ENCODE measurements at places on chromosomes 2 and 18. TPM values are rescaled to one million over a fixed set of nuclear protein-coding genes. Genes with fewer than 3 reads are reported as not detected.

- no peak overlapping the region for H3K4me3 ChIP-seq
- no peak for DNase-seq
- no peak overlapping the region for H3K27ac ChIP-seq
- no peaks in the 10 kb centered on the region for H3K36me3 ChIP-seq
- H3K4me1 ChIP-seq: no peaks in the 10 kb centered on the region
Observed at GRCh38 chr2:69208023-69208595, 178.9 kb downstream of the GFPT1 start.

DNA sequence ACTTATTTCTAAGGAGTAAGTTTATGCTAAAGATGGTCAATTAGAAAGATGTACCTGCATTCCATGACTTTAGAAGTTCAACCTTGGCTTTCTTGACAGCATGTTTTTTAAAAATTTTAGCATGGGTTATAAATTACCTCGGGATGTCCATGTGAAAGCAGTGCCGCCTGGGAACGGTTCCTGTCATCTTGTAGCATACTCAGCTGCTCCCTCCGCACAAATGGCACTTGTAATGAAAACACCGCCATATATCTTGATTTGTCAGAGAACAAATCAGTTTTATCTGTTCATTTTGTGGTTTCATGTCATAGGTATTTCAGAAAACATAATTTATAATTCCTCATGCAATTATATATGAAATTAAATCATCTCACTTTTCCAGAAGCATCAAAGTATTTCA is 38.3 kb downstream of the SATB2 start:
- no peaks in the 10 kb centered on the region for H3K27me3 ChIP-seq
- no peak overlapping the region for H3K4me3 ChIP-seq
- no peaks in the 10 kb centered on the region for H3K4me1 ChIP-seq
- DNase-seq: no peak
- no peak overlapping the region for H3K27ac ChIP-seq
- no peaks in the 10 kb centered on the region for H3K36me3 ChIP-seq

GRCh38 chr2:241129086-241129871 is 20.0 kb downstream of the PASK start:
- H3K27ac ChIP-seq: no peak overlapping the region
- no peak for DNase-seq
- H3K4me1 ChIP-seq: peaks cover 14% of the 10 kb centered on the region
- no peaks in the 10 kb centered on the region for H3K27me3 ChIP-seq
- no peak overlapping the region for H3K4me3 ChIP-seq

CDH20 gene
- total RNA-seq: not detected

DNA sequence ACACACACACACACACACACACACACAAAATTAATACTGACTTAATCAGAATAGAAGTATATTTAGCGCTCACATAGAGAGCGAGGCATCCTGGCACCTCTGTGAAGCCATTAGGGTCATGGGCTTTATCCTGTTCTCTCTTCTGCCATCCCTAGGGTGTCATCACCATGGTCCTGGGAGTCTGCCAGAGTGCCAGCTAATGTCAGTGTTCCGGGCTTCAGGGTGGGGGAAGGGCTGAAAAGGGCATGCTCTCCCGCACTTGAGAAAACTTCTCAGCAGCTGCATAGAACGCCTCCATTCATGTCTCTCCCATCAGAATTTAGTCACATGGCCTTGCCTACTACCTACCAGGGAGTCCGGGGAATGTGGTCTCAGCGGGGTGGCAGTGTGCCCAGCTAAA is 19.7 kb upstream of the DYNC2LI1 start:
- H3K4me1 ChIP-seq: no peaks in the 10 kb centered on the region
- no peaks in the 10 kb centered on the region for H3K36me3 ChIP-seq
- H3K4me3 ChIP-seq: no peak overlapping the region
- no peak overlapping the region for H3K27ac ChIP-seq
- H3K27me3 ChIP-seq: peaks cover 2% of the 10 kb centered on the region

DNA sequence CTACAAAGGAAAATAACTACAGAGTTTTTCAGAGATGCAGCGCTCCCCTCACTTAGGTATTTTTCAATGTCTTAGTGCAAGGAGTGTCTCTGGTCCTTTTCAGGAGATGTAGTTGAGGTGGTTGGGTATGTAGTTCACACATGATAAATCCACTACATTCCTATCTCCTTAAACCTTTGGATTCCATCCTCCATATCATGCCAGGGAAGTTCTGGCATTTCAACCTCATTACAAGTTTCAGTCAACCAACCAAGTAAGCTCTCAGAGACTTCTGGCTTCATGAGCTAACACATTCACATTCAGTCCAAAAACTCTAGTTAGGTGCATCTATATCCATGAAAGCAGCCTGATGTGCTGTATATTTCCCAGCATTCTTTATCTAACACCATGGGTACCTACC is 47.3 kb downstream of the MAP3K20 start:
- no peak overlapping the region for H3K27ac ChIP-seq
- no peak for DNase-seq
- H3K36me3 ChIP-seq: peaks cover 9% of the 10 kb centered on the region

GRCh38 chr2:33008716-33009115 is 62.0 kb downstream of the LTBP1 start:
- no peaks in the 10 kb centered on the region for H3K4me1 ChIP-seq
- H3K36me3 ChIP-seq: no peaks in the 10 kb centered on the region
- no peaks in the 10 kb centered on the region for H3K27me3 ChIP-seq
- H3K4me3 ChIP-seq: no peak overlapping the region
- H3K27ac ChIP-seq: no peak overlapping the region
- DNase-seq: no peak

GRCh38 chr2:3639653-3640052 is 18.3 kb upstream of the ALLC start:
- H3K4me3 ChIP-seq: no peak overlapping the region
- H3K27me3 ChIP-seq: no peaks in the 10 kb centered on the region
- no peak overlapping the region for H3K27ac ChIP-seq

GRCh38 chr18:9898792-9899549 is 13.2 kb downstream of the TXNDC2 start:
- H3K36me3 ChIP-seq: no peaks in the 10 kb centered on the region
- no peak overlapping the region for H3K27ac ChIP-seq
- no peak for DNase-seq
- no peak overlapping the region for H3K4me3 ChIP-seq
- peaks cover 14% of the 10 kb centered on the region for H3K4me1 ChIP-seq

MYOM1 gene
- total RNA-seq: 1.3 TPM

DNA sequence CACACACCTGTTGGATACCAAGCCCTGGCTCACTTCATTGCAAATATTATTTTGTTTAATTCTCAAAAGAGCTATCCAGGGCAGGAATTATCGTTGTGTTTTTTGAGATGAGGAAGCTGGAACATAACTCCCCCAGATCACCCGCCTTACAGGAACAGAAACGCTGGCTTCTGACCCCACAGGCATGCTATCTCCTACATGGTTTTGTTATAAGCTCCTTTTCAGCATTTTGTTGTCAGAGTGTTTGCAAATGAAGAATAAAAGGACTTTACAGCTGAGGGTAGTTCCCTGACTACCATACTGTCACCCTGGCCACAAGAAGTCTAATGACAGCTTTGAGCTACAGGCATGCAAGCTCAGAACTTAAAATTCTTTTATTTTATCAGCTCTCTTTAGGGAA is 62.0 kb upstream of the MRPS9 start:
- H3K4me3 ChIP-seq: no peak overlapping the region
- no peak for DNase-seq
- H3K27ac ChIP-seq: no peak overlapping the region
- no peaks in the 10 kb centered on the region for H3K36me3 ChIP-seq
- H3K4me1 ChIP-seq: peaks cover 9% of the 10 kb centered on the region

DNA sequence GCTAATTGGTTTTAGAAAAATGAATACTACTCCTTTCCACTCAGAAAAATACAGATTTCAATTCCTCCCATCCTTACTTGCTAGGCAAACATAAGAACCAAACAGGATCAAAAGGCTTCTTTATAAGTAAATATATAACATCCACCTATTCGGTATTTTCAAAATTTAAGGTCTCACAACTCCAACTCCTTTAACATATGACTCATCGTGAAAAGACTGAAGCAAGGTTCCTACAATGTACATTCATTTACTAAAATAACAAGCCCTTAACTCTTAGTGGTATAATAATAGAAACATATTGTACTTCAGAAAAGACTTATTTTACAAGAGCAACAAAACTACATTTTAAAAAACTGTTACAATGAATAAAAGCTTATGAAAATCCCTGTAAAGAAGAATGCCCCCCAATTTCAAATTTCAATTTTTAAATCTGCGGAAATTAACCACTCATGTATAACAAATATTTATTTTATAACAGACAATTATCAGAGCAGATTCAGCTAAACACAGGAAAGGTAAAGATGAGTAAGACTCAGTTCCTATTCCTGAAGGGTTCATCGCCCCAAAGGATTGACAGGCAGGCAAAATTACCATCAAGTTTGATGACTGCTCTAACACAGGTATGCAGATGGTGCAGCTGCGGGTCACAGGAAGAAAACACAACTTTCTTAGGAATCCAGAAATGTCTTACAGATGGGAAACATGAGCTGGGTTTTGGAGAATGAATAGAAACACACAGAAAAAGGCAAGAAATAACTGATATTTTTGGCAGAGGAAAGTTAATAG is 96.4 kb downstream of the COBLL1 start:
- peaks cover 2% of the 10 kb centered on the region for H3K27me3 ChIP-seq
- no peaks in the 10 kb centered on the region for H3K4me1 ChIP-seq
- no peak overlapping the region for H3K27ac ChIP-seq
- no peak for DNase-seq
- no peak overlapping the region for H3K4me3 ChIP-seq

DNA sequence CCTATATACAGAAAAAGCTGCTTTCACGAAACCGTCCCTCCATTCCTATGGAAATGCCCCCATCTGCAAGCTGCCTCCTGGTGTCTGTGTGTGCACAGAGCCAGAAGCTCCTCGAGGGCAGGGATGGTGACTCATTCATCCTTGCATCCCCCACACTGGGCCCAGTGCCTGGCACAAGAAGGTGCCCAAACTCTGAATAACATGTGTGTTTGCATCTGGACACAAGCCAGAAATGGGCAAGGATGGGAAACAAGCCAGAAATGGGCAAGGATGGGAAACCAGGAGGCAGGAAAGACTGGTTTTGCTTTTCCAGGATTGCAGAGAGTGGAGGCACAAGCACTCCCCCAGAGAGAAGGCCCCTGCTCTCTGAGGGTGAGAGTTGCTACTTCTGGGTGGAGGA is 313.9 kb downstream of the CELF4 start:
- DNase-seq: no peak
- peaks cover 36% of the 10 kb centered on the region for H3K27me3 ChIP-seq
- no peak overlapping the region for H3K4me3 ChIP-seq
- H3K27ac ChIP-seq: no peak overlapping the region
- H3K36me3 ChIP-seq: no peaks in the 10 kb centered on the region
- peaks cover 2% of the 10 kb centered on the region for H3K4me1 ChIP-seq

CACNB4 gene
- total RNA-seq: 0.29 TPM

- no peak overlapping the region for H3K27ac ChIP-seq
- H3K4me3 ChIP-seq: no peak overlapping the region
- H3K36me3 ChIP-seq: no peaks in the 10 kb centered on the region
Observed at GRCh38 chr2:148826791-148827190, 48.2 kb upstream of the KIF5C start.

- H3K36me3 ChIP-seq: no peaks in the 10 kb centered on the region
- no peak for DNase-seq
- no peak overlapping the region for H3K4me3 ChIP-seq
- H3K27ac ChIP-seq: no peak overlapping the region
- peaks cover 27% of the 10 kb centered on the region for H3K27me3 ChIP-seq
Observed at GRCh38 chr2:25078170-25079049, 36.5 kb downstream of the EFR3B start.

- H3K36me3 ChIP-seq: peaks cover 8% of the 10 kb centered on the region
- peaks cover 4% of the 10 kb centered on the region for H3K27me3 ChIP-seq
- H3K4me3 ChIP-seq: no peak overlapping the region
- peaks cover 42% of the 10 kb centered on the region for H3K4me1 ChIP-seq
- no peak for DNase-seq
- no peak overlapping the region for H3K27ac ChIP-seq
Observed at GRCh38 chr2:25543-25942, 20.8 kb downstream of the FAM110C start.

- H3K27me3 ChIP-seq: no peaks in the 10 kb centered on the region
- no peak for DNase-seq
- H3K4me3 ChIP-seq: no peak overlapping the region
Observed at GRCh38 chr2:165843351-165843750, 49.3 kb upstream of the GALNT3 start.

DNA sequence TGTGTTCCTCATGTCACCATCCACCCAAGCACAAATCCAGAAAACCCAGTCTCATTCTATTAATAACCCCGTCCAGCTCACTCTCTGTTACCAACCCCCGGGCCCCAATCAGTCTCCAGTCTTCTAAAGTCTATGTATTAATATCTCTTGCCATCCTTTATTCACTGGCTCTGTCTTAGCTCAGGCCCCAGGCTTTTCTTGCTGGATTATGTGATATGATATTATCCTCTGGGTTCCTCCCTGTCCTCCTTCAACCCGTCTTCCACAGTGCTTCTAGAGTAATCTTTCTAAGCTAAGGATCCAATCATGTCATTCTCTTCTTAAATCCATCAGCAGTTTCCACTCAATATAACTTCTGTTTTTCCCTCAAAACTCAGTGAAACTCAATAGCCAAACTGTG is 240.5 kb upstream of the OSR1 start:
- H3K27ac ChIP-seq: no peak overlapping the region
- H3K27me3 ChIP-seq: no peaks in the 10 kb centered on the region
- no peak for DNase-seq

ERFE gene
- 0.37 TPM for total RNA-seq

- no peak for DNase-seq
- H3K27ac ChIP-seq: no peak overlapping the region
- H3K4me3 ChIP-seq: no peak overlapping the region
- H3K27me3 ChIP-seq: no peaks in the 10 kb centered on the region
- H3K4me1 ChIP-seq: peaks cover 16% of the 10 kb centered on the region
Observed at GRCh38 chr2:177669625-177670330, 277.2 kb downstream of the AGPS start.

DNA sequence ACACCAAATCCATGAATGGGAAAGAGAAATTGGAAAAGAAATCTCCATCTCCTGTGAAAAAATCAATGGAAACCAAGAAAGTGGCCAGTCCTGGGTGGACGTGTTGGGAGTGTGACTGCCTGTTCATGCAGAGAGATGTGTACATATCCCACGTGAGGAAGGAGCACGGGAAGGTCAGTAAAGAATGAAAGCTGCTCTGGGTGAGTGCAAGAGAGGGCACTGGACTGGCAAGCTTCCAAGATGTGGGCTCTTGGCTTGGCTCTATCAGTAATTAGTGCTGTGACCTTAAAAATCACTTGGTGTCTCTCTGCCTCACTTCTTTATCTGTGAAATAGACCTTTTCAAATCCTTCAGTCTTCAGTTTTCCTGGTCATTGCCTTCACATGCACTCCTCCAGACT is 89.0 kb downstream of the ZNF532 start:
- no peak overlapping the region for H3K4me3 ChIP-seq
- no peaks in the 10 kb centered on the region for H3K4me1 ChIP-seq
- no peak overlapping the region for H3K27ac ChIP-seq
- H3K27me3 ChIP-seq: peaks cover 26% of the 10 kb centered on the region
- H3K36me3 ChIP-seq: no peaks in the 10 kb centered on the region
- no peak for DNase-seq

MROH2A gene
- not detected for total RNA-seq

MRPL53 gene
- 95.7 TPM for total RNA-seq

DNA sequence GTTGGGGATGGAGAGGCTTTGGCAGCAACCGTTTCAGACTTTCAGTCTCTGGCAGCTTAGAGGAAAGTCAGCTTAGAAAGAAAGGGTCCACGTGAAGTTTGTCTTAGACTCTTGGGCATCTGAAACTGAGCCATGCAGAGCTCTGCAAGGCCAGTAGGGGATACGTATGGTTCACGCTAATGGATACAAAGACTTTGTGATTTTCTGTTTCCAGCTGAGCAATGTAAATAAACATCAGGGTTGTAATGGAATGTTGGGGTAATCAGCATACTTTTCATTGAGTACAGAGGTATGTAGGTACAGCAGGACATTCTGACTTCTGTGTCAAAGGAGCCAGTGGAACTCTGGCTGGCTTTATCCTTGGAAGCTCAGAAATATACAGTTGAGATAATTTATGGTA is 31.0 kb downstream of the RALB start:
- peaks cover 25% of the 10 kb centered on the region for H3K4me1 ChIP-seq
- no peak overlapping the region for H3K4me3 ChIP-seq
- H3K36me3 ChIP-seq: peaks cover 45% of the 10 kb centered on the region
- H3K27me3 ChIP-seq: no peaks in the 10 kb centered on the region

All from activated CD8-positive, alpha-beta T cell treated with anti-CD3 and anti-CD28 coated beads, Interleukin-2, amount 10 ng/mL, durations not matched to agents 7 days and 5 days (primary cell).